COR-L47 (cell line): ENCODE measurements at places on chromosomes 3 and 15.

DNA sequence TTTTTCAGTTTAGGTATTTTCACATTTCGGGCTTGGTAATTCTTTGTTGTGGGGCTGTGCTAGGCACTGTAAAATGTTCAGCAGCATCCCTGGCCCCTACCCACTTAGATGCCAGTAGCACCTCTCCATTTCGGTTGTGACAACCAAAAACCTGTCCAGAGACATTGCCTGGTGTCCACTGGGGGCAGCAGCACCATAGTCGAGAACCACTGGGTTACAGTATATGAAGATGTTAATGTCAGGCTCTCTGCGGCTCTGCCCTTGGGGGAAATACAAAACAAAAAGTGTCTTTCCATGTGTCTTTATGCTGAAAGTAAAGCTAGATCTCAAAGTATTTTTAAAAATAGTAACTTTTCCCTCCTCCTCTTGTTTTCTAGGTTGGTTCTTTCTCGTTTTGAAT lies 177.2 kb downstream of the ITPR1 start:
- no peak for DNase-seq

- DNase-seq: peak; percentile 96
These were observed 66.1 kb downstream of the RPN1 start for GRCh38 chr3:128584412-128585020.

GRCh38 chr3:31135546-31135945 lies 241.1 kb upstream of the GADL1 start:
- no peak for DNase-seq

DNA sequence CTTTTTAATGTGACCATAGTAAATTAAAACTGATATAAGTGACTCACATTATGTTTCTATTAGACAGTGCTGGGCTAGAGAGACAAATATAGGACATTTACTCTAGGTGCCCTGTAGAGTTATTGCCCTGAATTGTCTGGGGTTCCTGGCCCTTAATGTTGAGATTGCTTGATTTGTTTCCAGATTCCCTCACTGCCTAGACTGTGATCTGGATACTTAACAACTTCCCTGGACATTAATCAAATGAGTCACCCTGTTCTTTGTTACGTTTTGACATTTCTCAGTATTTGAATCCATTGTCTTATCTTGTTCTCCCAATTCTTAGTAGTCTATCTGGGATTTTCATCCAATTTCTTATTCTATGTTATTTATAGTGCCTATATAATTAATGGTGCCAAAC lies 65.8 kb downstream of the DTWD1 start:
- DNase-seq: no peak

GRCh38 chr3:52494445-52494844 lies 693 bp upstream of the STAB1 start:
- DNase-seq: no peak

DNA sequence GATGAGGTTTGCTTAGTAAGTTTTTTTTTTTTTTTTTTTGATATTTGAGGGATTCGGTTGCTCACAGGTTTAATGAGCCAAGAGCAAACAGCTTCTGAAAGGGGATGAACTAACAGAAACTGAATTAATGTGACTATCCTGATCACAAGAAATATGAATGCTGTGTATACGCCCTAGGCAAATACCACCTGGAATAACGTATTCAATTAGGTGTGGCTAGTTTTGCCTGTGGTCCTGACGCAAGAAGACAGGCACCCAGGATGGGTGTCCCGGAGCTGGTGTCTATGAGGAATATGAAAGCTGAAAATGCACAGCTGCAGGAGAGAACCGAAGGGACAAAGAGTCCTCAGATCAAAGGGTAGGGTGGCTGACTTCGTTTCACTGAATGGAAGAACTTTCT lies 14.6 kb downstream of the LSG1 start:
- DNase-seq: no peak
